ENCODE measurements at places on chromosomes 11 and 22.

- no peak for DNase-seq
Observed at GRCh38 chr11:27692781-27693180, 7.5 kb downstream of the BDNF start.

- DNase-seq, result no peak
Observed at GRCh38 chr11:79017811-79018210, 423.0 kb downstream of the TENM4 start.

GRCh38 chr22:32204040-32204855, 625 bp downstream of the RFPL2 start:
- DNase-seq, result no peak

GRCh38 chr22:43094085-43094484, 4.9 kb upstream of the TTLL1 start:
- DNase-seq, result no peak

DNA sequence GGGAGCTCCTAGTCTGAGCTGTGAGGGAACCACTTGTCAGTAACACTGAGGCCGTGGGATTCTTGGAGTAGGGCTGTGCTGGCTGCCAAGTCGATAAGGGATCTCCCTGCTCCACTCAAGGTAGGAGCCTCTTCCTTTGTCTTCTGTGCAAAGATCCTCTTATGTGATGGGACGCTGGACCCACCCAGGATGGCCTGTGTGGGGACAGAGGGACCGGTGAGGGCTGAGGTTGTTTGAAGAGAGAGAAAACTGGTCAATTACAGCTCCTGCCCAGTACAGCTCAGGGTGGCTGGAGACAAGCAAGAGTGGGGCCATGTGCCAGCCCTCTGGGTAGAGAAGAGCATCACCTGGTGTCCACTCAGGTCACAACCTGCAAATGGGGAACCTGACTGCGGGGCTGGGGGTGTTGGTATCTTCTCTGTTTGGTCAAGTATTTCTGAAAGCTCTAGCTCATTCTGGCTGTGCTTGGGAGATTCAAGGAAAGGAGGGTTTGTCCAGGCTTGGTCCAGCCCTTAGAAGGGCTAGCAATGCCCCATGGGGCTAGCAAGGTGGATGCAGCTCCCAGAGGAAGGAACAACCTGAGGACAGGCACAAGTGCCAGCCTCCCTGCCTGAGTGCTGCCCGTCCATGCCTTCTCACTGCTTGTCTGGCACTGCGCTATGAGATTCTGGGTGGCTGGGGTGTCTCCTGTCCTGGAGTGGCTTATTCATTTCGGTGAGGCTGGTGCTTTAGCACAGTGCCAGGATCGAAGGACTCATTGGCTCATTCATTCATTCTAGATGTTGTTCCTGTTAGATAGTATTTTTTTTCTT, 27.6 kb upstream of the BAIAP2L2 start:
- DNase-seq, result no peak

GRCh38 chr22:37328017-37328416, 45.7 kb downstream of the CYTH4 start:
- DNase-seq, result no peak

DNA sequence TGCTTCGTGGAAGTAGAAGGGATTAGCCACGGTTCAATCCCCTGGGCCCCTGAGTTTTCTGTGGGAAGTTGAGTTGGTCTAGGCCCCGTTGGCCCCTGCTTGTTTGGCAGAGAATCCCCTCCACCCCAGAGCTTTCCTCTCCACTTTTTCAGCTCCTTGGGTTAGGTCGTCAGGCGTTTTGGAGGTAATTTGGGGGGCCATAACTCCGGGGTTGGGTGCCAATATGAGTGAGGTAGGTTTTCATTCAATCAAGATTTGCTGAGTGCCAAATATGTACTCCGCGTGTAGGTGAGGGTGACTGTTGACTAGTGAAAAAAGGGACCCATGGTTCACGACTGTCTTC, 590 bp downstream of the ATG13 start:
- DNase-seq, result no peak

DNA sequence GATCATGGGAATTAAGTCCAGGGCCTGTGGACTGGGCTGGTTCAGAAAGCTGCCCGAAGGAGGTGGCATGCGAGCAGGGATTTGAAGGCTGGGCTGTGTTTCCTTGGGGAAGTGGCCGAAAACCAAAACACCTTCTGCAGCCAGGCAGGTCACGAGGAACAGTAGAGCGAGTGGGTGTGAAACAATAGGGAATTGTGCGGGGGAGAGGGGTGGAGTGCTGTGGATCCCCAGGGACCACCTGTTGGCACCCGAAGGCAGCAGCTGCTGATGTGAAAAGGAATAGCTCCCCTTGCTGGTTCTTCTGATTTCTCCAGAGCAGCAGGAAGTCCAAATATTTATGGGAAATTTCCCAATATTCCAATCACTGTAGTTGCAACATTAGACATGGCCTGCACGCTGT, 24.6 kb downstream of the TP53I11 start:
- no peak for DNase-seq

DNA sequence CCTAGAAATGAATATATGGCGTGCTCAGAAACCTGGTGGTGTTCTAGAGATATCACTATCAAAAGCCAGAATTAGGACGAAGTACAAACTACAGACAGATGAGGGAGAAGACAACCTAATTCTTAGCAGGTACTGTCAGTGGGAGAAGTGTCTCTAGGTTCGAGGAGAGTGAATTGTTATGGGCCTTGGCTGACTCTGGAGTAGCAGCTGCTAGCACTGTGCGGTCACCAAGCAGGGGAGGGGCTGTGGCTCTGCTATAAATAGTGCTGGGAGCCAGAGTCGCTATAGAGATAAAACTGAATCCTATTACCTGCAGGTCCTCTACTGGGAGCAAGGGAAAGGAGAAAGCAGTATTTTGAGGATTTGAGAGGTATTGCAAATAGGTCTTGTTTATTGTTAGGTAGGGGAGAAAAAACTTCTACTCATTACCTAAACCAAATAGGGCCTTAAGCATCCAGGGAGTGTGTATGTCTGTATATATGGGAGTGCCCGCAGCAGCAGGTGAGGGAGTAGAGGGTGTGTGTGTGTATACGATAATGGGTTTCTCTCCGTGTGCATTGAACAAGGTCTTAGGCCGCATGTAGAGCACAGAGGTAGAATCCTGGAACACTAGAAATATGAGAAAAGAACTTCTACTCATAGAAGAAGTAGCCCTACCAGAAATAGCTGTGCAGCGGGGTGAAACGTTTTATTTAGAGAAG, 2.2 kb downstream of the MADD start:
- DNase-seq, result no peak

DNA sequence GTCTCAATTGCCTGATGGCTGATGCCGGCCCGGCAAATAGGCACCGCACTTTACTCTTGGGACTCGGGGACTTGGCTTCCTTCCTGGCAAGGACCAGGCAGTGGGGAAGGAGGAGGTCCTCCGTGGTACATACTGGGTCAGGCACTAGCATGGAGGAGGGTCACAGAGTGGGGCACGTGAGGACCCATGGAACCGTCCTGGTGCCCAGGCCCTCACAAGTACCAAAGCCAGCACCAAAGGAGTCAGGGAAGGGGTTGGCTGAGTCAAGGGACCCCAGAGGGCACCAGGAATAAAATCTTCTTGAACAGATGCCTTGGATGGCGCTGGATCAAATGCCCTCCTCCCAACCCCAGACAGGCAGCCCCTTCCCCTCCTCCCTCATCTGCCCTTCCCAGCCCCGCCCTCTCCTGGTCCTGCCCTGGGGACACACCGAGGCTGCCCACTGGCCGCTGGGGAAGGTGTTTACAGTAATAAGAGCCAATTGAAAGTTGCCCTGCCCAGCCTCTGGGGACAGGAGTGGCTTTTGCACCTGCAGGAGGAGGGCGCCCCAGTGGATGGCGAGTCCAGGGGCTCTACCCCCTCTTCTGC, 5.6 kb upstream of the CARNS1 start:
- DNase-seq, result peak; percentile 91

- DNase-seq, result no peak
Observed at GRCh38 chr11:12693479-12694182, 19.4 kb downstream of the TEAD1 start.

GRCh38 chr11:7437696-7438095, 47.6 kb upstream of the OLFML1 start:
- no peak for DNase-seq

DNA sequence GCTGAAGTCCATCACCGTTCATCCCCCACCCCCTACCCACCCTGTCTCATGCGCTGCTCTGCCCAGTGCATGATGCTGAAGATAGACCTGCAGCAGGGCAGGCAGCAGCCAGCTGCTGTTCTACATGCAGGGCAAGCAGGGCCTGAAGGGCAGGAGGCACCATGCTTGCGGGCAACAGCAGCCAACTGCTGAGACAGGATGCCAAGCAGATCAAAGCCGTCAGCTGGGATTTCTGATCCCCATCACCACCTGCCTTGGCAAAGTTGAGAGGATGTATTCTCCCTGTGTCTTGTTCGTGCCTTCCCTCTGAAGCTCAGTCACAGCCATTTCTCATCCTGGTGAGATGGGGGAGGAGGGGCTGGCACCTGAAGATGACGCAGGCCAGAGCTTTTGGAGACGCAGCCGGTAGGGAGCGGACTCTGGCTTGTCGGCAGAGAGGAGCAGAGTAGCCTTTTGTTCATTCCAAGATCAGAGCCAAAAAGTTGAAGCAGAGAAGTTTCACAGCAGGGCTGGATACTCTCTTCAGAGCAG, 227.0 kb downstream of the GRIK4 start:
- no peak for DNase-seq

DNA sequence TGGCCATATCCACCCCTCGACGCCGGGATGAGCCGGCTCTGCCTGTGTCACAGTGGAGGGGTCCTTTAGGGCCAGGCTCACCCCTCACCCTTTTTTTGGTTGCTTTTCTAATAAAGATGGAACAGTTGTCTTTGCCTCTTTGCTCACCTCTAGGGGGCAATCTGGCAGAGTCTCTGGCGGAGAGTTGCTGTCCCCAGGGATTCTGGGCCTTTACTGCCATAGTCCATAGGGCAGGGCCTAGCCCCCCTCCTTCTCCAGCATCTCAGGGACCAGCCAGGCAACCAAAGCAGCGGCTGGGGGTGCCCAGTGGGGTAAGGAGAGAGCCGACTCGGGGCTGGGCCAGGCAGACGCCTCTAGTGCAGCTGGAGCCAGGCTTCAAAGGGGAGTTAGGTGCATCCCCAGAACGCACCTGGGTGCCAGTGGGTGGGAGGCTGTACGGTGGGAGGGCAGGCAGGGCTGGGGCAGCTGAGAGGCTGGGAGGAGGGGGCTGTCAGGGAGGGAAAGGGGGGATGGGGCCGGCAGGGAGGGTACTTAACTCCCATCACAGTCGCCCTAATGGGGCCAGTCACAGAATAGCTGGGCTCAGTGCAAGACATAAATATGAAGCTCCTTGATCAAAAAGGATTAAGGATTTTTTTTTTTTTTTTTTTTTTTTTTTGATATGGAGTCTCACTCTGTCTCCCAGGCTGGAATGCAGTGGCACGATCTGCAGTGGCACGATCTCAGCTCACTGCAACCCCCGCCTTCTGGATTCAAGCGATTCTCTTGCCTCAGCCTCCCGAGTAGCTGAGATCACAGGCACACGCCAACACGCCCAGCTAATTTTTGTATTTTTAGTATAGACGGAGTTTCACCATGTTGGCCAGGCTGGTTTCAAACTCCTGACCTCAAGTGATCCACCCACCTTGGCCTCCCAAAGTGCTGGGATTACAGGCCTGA, 2.5 kb upstream of the SUSD2 start:
- peak; percentile 12 for DNase-seq

GRCh38 chr22:44587737-44588310, 89.8 kb upstream of the RTL6 start:
- no peak for DNase-seq

- DNase-seq, result no peak
Observed at GRCh38 chr22:46675479-46675878, 55.3 kb downstream of the GRAMD4 start.

DNA sequence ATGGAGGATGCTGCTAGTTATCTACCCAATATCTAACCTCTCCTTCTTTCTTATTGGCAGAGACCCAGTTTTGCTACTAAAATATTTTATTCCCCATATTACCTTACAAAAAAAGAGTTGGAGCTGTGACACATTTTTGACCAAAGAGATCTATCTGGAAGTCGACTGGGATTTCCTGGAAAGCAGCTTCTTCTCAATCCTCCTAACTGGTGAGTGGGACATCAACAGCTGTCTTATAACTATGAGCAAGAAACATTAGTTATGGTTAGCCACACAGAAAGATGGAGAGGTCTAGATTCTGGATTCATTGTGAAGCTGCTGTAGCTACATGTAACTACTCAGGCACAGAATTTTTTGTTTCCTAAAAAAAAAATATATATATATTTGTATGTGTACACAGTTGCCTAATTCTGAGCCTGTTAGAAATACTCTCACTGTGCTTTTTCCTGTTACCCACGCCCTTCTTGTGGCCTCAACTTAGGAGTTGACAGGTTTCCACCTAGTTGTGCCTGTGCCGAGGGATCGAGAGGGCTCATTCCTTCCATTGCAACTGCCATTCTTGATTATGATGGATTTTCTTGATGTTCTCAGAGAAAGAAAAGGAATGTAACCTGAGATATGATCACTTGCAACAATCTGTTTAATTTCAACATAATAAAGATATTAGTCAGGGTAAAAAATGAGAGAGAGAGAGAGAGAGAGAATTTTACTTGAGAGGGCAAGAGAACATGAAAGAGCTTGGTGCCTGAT, 142.0 kb downstream of the SLC17A6 start:
- no peak for DNase-seq

- DNase-seq, result no peak
Observed at GRCh38 chr11:106158406-106158805, 80.9 kb downstream of the AASDHPPT start.

- DNase-seq, result no peak
Observed at GRCh38 chr11:110833033-110833484, 120.8 kb upstream of the ARHGAP20 start.

- DNase-seq, result no peak
Observed at GRCh38 chr22:26264162-26264561, 94.9 kb downstream of the SEZ6L start.

DNA sequence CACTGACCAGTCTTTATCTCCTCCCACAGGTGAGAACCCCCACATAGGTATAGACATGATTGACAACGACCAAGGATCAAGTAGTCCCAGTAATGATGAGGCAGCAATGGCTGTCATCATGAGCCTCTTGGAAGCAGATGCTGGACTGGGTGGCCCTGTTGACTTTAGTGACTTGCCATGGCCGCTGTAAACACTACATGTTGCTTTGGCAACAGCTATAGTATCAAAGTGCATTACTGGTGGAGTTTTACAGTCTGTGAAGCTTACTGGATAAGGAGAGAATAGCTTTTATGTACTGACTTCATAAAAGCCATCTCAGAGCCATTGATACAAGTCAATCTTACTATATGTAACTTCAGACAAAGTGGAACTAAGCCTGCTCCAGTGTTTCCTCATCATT, 76.5 kb downstream of the BTBD10 start:
- DNase-seq, result no peak

GRCh38 chr22:34797826-34798225, 268.1 kb upstream of the ISX start:
- DNase-seq, result no peak

Data from NCI-H1436 (cell line).